Ecto neural progenitor cell (in vitro differentiated cells): ENCODE measurements at places on chromosomes 2 and 18.

DNA sequence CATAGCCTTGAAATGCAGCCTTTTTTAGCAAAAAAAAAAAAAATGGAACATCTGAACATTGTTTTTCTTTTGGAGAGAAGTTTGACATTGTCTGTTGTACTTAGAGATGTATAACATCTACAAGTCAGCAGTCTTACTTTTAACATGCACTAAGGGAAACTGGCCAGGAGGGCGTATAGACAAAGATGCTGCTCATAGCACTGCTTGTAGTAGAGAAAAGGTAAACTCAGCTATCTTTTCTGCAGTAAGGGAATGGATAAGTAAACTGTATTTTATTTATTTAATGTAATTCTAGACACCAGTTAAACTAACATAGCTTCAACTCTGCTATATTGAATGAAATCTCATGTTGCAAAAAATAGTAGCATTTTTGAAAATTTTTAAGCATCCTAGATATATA is 489.6 kb downstream of the PTPRM start:
- no peak for DNase-seq

- DNase-seq: no peak
These were observed 56.1 kb downstream of the LCLAT1 start for GRCh38 chr2:30503007-30503694.

- no peak for DNase-seq
These were observed 74.3 kb downstream of the XRCC5 start for GRCh38 chr2:216183462-216183861.

GRCh38 chr2:27956888-27957287 is 66.4 kb downstream of the BABAM2 start:
- DNase-seq: no peak

DNA sequence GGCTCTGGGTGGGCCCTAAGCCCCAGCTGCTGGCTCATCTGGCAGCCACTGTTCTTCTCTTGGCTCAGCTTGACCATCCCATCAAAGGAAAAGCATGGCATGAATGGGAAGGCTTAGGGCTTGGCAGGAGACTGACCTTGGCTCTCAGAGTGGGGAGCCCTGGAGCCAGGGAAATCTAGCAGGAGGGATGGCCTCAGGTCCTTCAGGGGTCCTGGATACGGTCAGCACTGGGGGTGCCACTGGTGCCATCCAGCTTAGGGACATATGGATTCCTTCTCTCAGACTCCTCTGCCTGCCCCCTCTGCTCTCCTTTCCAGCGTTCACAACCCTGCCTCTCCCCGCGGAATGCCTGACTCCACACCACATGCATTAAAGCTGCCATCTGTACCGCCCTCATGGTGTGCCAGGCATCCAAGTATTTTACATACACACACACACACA is 165.5 kb upstream of the HAAO start:
- no peak for DNase-seq

DNA sequence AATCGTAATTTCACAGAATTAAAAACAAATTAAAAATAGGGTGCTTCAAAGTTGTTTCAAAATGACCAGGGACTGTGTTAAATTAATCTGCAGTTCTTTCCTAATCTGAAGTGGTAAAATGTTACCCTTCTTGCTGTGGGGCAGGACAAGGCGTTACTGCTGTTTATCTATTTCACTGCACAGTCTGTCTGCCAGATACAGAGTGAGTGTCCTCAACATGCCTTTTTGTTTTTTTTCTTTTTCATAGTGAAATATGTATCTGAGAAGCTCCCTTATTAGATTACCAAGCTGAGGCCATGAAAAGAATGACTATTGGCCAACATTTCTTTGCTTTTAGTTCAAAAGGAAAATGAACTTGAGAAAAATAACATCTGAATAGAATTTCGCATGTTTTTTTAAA is 38.0 kb downstream of the KCTD1 start:
- DNase-seq: no peak

GRCh38 chr2:173684896-173685459 is 280.2 kb downstream of the SP3 start:
- DNase-seq: no peak

DNA sequence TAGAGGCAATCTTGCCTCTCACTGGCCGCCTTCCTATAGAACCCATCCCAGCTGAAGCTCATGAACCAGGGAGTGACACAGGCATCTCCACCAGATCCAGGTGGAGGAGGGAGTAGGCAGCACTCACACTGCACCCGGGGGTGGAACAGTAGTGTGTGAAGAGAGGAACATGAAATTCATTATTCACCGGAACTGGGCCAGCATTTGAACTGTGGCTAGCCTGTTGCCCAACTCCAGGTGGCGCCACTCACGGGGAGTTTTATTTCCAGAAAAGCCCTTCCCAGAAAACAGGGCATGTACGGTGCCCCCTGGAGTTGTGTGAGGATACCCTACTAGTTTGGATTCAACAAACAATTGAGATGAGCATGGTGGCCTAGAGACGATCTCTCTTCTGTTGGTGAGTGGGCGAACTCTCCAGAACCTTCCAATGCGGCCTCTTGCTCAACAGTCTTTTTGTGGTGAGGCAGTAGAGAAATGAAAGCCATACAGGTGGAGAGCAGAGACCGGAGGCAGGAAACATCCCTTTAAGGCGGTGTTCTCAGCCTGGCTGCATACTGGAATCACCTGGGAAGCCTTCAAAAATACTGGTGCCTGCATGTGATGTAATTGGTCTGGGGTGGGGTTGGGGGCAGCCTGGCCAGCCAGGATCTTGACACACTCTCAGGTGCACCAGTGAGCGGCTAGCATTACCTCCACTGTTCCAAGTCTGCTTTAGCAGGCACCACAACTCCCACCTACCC is 73.5 kb upstream of the NEDD4L start:
- DNase-seq: no peak

DNA sequence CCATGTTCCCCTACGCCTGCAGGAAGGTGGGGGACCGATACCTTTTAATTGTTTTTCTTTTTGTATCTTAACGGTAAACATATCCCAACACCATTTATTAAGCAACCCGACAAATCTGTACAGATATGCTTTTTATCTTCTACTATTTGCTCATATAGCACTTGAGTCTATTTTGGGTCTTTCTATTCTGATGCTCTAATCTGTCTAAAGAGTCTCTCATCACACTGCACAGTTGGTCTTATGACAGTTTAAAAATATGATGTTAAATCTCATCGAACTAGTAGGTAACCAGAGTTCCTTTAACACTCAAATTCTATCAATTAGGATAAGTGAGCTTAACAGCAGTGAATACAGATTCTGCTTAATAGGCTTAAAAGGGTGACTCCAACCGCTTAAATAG is 111.6 kb downstream of the SOCS6 start:
- DNase-seq: no peak
